Progenitor cell of endocrine pancreas (in vitro differentiated cells): ENCODE measurements at places on chromosomes 13 and 19. TPM values are rescaled to one million over a fixed set of nuclear protein-coding genes. Genes with fewer than 3 reads are reported as not detected.

The FREM2 gene
- total RNA-seq: 75.3 and 92.8 TPM in 2 replicates

The CELF5 gene
- total RNA-seq: 1.6 and 1.7 TPM in 2 replicates

- DNase-seq: no peak
Observed at GRCh38 chr19:6739883-6740588, 556 bp downstream of the TRIP10 start.

DNA sequence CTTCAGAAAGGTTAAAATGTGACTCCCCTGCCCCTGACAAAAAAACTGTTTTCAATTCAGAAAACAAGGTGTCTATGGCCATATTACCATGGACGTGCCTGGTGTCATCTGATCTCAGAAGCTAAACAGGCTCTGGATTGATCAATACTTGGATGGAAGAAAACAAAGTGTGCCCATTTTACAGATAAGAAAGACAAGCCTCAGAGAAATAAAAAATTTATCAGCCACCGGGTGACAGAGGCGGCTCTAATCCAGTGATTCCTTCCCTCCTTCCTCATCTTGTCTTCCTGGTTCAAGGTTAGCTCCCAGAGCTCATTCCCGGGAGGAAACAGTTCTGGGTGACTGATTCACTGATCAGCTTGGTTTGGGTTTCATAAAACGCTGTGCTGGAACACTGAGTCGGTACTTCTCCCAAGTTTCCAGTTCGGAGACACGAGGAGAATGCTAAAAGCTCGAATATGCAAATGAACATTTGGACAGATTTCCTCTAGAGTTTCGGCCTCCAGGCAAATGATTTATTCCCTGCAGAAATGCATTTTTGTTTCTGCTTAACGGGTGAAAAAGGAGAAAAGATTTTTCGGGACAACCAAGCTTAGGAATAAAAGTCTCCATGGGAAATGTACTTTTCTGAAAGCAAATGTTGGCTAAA is 211.2 kb downstream of the UQCRFS1 start:
- DNase-seq: no peak
